IPS DF 19.7 (cell line): ENCODE measurements at places on chromosomes 5 and 9.

GRCh38 chr5:73774924-73775323 is 148.9 kb downstream of the ARHGEF28 start:
- DNase-seq, result no peak

DNA sequence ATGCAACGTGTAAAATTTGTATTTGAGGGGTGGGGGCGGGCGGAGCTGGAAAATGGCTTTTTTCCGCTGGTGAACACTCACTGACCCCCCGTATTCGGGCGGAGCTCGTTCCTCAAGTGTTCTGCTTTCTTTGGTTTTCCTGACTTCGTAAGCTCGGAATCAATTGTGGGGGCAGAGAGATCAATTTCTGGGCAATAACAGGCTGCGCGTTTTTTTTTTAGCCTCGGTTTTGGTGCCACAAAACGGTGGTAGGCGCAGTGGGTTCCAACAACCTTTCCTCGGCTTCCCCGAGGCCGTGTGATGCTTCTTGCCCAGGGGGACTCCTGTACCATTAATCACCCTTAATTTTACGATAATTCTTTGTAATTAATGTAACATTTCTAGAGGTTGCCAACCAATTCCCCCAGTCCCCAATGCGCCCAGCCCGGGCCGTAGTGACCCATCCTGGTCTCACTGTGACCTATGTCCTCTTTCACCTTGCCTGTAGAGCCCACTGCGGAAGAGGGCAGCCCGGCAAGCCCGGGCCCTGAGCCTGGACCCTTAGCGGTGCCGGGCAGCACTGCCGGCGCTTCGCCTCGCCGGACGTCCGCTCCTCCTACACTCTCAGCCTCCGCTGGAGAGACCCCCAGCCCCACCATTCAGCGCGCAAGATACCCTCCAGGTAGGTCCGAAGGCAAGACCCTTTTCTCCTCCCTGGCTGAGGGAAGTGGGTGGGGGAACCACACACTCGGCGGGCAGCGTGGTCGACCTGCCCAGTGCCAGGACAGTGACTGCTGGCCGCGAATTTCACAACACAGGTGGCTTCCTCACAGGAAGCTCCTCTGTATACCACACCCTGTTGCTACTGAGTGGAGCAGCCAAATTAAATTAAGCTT is 3.7 kb downstream of the NR4A3 start:
- no peak for DNase-seq

GRCh38 chr9:119160551-119160950 is 208.7 kb downstream of the BRINP1 start:
- no peak for DNase-seq

- no peak for DNase-seq
Measured at GRCh38 chr9:76737154-76737902, 26.9 kb upstream of the PCA3 start.

DNA sequence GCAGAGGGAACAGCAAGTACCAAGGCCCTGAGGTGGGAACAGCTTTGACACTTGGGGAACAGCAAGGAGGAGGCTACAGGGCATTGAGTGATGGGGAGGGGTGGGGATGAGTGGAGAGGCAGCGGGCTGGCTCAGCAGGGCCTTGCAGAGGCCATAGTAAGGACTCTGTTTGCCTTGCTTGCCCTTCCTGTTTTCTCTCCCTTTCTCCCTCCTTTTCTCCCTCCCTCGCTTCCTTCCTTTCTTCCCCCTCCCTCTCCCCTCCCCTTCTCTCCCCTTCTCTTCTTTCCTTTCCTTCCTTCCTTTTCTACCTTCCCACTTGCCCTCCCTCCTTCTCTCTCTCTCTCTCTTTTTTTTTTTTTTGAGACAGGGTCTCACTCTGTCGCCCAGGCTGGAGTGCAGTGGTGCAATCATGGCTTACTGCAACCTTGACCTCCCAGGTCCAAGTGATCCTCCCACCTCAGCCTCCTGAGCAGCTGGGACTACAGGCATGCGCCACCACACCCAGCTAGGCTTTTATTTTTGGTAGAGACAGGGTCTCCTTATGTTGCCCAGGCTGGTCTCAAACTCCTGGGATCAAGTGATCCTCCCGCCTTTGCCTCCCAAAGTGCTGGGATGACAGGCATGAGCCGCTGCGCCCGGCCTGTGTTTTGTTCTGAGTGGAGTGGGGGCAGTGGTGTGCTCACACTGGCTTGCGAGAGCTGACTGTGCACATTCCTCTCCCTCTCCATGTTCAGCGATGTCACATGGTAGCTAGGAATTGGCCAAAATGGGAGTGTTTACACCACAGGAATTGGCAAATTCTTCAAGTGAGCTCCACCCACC is 17.1 kb downstream of the IER5L start:
- DNase-seq, result no peak

GRCh38 chr5:110884005-110884404 is 145.2 kb downstream of the SLC25A46 start:
- DNase-seq, result no peak

GRCh38 chr5:150485693-150486401 is 22.1 kb upstream of the NDST1 start:
- no peak for DNase-seq

- DNase-seq, result no peak
Measured at GRCh38 chr5:96930058-96930457, 5.8 kb upstream of the LNPEP start.

DNA sequence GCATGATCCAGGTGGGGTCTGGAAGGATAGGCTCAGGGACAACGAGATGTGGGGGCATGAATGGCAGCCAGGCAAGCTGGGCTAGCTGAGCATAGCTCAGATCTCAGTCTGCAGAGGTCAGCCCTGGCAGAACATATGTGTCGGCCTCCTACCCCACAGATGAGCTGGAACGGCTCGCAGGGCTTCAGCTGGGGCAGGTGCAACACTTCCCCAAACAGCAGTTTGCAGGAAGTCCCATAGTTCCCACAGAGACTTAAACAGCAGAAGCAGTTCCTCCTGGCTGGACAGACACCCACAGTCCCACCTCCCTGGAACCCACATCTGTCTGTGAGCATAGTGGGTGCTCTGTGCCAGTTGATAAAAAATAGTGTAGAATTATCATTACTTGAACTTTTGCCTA is 404.6 kb downstream of the GADD45G start:
- no peak for DNase-seq

- DNase-seq, result no peak
Measured at GRCh38 chr9:134919303-134919702, 1.6 kb upstream of the FCN1 start.

DNA sequence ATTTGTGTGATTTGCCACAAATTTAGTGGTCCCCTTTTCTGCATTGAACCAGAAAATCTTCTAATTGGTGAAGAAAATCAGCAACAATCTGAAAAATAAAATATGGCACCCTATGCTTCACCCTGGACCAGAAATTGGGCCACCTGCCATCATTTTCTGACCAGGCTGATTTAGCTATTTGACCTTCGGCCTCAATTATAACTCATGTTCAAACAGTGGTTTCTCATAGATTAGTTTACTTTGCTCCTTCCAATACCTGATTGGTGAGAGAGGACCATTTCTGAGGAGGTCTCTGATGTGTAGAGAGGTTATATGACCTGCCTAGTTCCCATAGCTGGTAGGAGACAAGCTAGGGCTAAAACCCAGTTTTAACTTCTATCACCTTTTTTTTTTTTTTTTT is 59.0 kb downstream of the PTTG1 start:
- no peak for DNase-seq

DNA sequence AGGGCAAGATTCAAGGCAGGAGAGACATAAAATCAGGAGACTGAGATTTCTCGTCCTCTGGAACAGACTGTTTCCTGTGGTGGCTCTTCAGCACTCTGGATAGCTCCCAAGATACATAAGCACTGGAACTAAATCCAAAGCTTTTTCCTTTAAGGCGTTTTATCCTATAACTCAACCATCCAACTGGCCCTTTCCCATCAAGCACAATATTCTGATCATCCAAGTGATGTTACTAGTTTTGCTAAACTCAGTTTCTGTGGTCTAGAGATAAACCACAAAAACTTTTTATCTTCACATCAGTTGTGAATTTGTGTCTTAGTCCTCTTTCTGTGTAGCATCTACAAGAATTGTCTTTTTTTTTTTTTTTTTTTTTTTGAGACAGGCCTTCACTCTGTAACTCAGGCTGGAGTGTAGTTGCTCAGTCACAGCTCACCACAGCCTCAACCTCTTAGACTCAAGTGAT is 299.4 kb downstream of the COX7C start:
- DNase-seq, result no peak

GRCh38 chr5:3741374-3741770 is 145.7 kb downstream of the IRX1 start:
- DNase-seq, result no peak

DNA sequence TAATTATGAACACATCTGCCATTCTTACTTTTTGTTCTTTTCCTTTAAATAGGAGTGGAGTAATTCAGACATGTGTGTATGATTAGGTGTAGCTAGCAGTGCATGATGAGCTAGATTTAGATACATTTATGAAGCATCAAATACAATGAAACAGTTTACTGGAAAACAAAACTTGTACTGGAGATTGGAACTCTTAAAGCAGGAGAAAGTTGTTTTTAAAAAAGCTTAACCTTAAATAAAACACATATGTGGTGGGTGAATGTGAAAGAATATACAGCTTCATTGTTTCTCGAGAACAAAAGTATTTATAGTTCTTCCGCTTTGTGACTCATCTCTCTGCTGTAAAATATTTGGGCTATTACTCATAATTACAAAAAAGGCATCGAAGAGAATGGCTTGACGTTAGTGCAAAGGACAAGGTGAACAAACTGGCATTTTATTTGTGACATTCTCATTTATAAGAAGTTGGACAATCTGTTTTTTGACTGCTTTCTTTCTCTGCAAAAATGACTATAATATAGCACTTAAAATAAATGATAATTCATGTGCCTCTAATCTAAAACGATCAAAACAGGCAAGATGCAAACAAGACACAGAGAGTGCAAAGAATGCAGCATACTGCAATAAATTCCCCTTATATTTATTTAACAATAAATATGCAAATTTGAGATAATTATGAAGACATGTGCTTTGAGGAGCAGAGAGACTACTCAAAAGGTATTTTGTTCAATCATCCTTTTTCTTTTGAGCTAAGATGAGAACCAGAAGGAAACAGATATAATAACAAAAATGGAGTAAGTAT is 478.8 kb downstream of the CETN3 start:
- no peak for DNase-seq
